ENCODE measurements at places on chromosomes 6 and 20.

- peaks cover 10% of the 10 kb centered on the region for H3K27me3 ChIP-seq
- H3K27ac ChIP-seq: no peak overlapping the region
- no peak overlapping the region for H3K4me3 ChIP-seq
- no peaks in the 10 kb centered on the region for H3K4me1 ChIP-seq
- H3K36me3 ChIP-seq: no peaks in the 10 kb centered on the region
Observed at GRCh38 chr20:208942-209566, 18.0 kb upstream of the DEFB129 start.

DNA sequence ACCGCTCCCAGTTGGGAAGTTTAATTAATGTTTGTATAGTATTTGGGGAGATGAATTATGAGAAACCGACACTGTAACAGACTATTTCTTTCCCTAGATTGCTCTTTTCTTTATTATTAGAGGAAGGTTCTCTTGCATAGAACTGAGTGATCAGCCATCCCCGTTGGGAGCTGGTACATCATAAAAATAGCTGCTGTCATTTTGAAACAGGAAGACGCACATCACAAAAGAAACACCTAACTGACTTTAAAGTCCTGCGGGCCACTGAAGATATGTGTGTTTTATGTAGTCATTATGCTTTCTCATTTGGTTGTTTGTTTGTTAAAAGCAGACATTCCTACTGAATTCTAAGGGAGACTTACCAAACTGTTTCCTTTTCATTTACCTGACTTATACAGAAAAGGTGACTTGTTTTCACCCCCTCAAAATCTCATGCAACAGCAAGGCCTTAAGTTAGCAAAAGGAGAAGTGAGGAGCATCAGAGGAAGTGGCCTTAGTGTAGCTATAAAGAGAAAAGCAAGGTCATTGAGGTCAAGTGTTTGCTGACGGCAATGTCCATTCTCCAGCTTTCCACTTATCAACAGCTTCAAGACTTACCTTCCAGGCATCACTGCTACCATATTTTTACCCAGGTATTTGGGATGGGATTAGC is 91.0 kb downstream of the PKHD1 start:
- no peaks in the 10 kb centered on the region for H3K4me1 ChIP-seq
- H3K27ac ChIP-seq: no peak overlapping the region
- H3K4me3 ChIP-seq: no peak overlapping the region
- DNase-seq: no peak
- peaks cover 8% of the 10 kb centered on the region for H3K27me3 ChIP-seq

- peaks cover 18% of the 10 kb centered on the region for H3K36me3 ChIP-seq
- no peak for DNase-seq
- no peak overlapping the region for H3K27ac ChIP-seq
- H3K27me3 ChIP-seq: peaks cover 2% of the 10 kb centered on the region
- H3K4me1 ChIP-seq: no peaks in the 10 kb centered on the region
Observed at GRCh38 chr6:108820006-108820405, 28.2 kb upstream of the ARMC2 start.

- H3K36me3 ChIP-seq: no peaks in the 10 kb centered on the region
- H3K27ac ChIP-seq: no peak overlapping the region
- no peak overlapping the region for H3K4me3 ChIP-seq
- H3K4me1 ChIP-seq: no peaks in the 10 kb centered on the region
- H3K27me3 ChIP-seq: peaks cover 5% of the 10 kb centered on the region
- DNase-seq: no peak
Observed at GRCh38 chr6:24205020-24205492, 79.0 kb downstream of the NRSN1 start.

DNA sequence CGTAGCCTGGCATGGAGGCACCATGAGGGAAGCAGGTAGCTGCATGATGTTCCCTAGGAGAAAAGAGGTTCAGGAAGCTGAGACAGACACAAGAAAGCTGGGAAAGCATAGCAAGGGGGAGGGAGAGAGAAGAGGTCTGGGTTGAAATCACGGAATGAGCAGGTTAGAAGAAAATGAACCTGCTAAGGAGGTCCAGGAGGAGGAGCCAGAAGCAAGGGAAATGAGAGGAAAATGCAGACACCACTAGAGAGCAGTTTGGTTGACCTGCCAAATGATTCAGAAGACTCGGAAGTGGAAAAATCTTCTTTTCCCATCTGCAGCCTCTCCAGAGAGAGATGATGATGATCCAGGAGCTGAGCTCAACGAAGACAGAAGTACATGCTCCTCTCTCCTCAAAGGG is 70.9 kb downstream of the VIP start:
- no peaks in the 10 kb centered on the region for H3K36me3 ChIP-seq
- H3K27me3 ChIP-seq: peaks cover 2% of the 10 kb centered on the region
- no peak for DNase-seq
- H3K4me1 ChIP-seq: no peaks in the 10 kb centered on the region
- H3K27ac ChIP-seq: no peak overlapping the region

DNA sequence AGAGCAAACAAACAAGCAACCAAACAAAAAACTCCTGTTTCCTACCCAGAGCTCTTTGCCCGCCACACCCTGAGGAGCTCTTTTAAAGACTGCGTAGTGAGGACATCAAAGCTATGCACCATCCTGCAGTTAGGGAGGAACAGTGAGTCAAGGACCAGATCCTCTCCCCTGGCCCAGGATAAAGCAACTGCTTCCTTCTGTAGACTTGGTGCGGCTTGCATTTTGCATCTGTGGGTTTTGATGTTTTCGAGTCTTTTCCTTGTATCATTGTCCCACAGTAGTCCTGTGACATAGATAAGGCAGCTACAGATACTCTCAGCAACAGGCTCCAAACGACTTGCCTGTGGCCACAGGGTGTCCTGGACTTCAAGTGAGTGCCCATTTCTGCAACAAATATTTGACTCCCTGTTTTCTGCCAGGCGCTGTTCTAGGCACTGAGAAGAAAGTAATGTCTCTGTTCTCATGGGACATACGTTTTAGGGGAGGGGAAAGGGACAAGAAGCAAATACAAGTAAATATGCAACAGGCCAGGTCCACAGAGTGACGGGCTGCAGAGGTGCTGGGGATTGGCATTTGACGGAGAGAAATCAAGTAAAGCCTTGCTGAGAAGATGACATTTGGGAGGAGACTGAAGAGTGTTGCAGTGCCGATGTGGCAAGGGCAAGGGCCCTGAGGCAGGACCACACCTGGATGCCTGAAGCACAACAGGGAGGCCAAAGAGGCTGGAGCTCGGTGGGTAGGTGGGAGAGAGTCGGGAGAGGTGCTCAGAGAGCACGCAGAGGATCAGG is 35.9 kb upstream of the MAP3K4 start:
- DNase-seq: no peak
- H3K27me3 ChIP-seq: peaks cover 13% of the 10 kb centered on the region
- no peaks in the 10 kb centered on the region for H3K36me3 ChIP-seq
- no peaks in the 10 kb centered on the region for H3K4me1 ChIP-seq
- no peak overlapping the region for H3K27ac ChIP-seq
- no peak overlapping the region for H3K4me3 ChIP-seq

- H3K4me3 ChIP-seq: no peak overlapping the region
- H3K4me1 ChIP-seq: peaks cover 7% of the 10 kb centered on the region
- H3K27ac ChIP-seq: no peak overlapping the region
- no peak for DNase-seq
- no peaks in the 10 kb centered on the region for H3K36me3 ChIP-seq
Observed at GRCh38 chr20:38167851-38168760, 3.0 kb upstream of the TGM2 start.

DNA sequence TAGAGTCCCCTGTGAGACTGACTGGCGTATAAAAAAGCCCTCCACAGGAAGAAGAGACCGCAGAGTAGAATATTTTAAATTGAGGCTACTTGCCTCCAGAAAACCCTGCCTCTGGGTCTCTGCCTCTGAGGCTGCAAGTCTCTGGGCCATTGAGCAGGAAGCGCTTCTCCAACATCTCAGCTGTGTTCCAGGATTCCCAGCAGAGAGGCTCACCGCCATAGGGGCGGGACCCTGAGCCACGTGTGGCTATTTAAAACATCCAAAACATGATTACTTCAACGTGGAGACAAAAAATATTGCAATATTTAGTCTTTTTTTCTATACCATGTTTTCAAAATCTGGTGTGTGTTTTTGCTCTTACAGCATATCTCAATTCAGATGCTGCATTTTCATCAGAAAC is 59.4 kb downstream of the GNAS-AS1 start:
- no peak for DNase-seq
- H3K4me3 ChIP-seq: no peak overlapping the region
- no peak overlapping the region for H3K27ac ChIP-seq
- H3K27me3 ChIP-seq: no peaks in the 10 kb centered on the region

- peaks cover 2% of the 10 kb centered on the region for H3K27me3 ChIP-seq
- H3K27ac ChIP-seq: no peak overlapping the region
- H3K36me3 ChIP-seq: no peaks in the 10 kb centered on the region
- no peak for DNase-seq
- no peak overlapping the region for H3K4me3 ChIP-seq
- no peaks in the 10 kb centered on the region for H3K4me1 ChIP-seq
Observed at GRCh38 chr6:1589208-1589607, 20.5 kb upstream of the FOXC1 start.

- DNase-seq: no peak
- H3K4me3 ChIP-seq: no peak overlapping the region
- H3K27me3 ChIP-seq: peaks cover 12% of the 10 kb centered on the region
- H3K4me1 ChIP-seq: no peaks in the 10 kb centered on the region
- H3K27ac ChIP-seq: no peak overlapping the region
Observed at GRCh38 chr20:59435518-59435917, 135.1 kb downstream of the EDN3 start.

DNA sequence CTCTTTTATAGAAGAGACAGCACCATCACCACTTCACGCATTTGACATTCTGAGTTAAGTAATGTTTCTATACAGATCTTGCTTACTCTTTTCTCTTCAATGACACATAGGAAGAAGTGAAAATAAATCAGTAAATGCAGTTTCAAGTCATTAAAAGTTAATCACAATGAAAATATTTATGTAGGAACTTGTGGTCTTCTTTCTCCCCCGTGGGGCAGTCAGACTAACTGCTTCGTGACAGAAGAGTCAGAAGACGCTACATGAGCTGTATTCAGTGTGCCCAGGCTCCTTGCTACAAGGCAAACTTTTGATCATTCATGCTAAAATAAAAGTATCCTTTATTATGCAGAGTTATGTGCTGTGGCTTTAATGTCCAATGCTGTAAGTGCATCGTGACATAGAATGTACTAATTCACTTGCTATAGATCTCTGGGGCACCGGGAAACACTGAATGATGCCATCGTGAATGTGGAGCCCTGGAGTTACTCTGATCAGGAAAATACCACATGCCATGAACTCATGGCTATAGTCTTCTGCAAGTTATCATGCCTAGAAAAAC is 117.8 kb upstream of the TRAF3IP2 start:
- H3K36me3 ChIP-seq: peaks cover 42% of the 10 kb centered on the region
- DNase-seq: no peak
- peaks cover 98% of the 10 kb centered on the region for H3K4me1 ChIP-seq
- peaks cover 11% of the 10 kb centered on the region for H3K27me3 ChIP-seq
- H3K27ac ChIP-seq: peak overlapping the region; percentile 97
- H3K4me3 ChIP-seq: peak overlapping the region; percentile 23

DNA sequence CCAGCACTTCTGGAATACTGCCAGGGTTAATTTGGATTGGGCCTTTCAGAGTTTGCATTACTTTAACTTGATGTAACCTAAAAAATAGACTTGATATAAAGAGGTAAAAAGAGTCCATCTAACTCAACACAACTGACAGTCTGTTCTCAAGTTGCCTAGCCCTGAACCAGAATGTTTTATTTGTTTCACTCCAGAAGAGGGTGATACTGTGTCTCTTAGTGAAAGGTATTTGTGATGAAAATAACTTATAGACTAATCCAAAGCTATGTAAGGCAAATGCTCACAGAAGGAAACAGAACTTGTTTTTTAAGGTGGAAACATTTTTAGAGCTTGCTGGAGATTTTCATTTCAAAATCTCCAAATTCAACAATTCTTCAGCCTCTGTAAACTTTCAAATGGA is 469.1 kb upstream of the RUNX2 start:
- H3K36me3 ChIP-seq: peaks cover 6% of the 10 kb centered on the region
- H3K27ac ChIP-seq: no peak overlapping the region
- H3K4me3 ChIP-seq: no peak overlapping the region
- no peaks in the 10 kb centered on the region for H3K4me1 ChIP-seq
